Coronary artery (tissue), 2 donors: ENCODE measurements at places on chromosomes 3 and 15.

GRCh38 chr15:101702077-101702476 lies 22.2 kb downstream of the TARS3 start:
- DNase-seq = no peak

DNA sequence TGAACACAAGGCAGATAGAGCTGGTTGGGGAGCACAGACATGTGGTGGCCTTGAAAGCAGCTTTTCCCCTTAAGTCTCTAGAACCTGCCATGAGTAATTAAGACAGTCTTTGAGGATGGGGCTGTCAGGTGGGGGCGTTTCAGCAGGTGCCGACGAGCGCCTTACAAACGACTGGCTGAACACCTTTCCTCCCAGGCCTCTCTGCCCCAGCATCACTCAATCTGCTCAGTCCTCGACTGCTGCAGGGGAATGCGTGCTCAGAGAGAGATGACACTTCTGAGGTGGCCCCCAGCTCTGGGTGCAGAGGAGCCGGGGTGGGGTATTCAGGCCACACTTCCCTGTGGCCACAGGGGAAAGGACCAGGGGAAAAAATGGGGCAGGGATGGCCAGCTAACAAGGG lies 8.1 kb upstream of the NCKIPSD start:
- no peak for DNase-seq

DNA sequence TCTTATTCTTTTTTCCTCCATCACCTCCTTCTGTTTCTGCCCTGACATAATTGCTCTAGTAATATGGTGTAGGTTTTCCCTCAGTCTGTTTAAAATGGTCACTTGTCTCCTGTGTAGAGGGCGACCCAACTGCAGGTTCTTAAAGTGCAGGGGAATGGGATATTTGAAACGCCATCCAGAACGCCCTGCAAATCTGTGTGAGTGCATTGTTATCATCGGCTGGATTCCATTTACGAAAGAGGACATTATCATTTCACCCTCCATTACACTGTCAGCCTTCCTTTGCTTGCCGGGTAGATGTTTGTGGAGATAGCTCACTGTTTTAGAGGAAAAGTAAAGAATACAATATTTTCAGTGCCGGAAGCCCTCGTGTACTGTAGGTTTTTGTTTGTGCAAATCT lies 354.0 kb downstream of the LRTM1 start:
- DNase-seq = no peak

DNA sequence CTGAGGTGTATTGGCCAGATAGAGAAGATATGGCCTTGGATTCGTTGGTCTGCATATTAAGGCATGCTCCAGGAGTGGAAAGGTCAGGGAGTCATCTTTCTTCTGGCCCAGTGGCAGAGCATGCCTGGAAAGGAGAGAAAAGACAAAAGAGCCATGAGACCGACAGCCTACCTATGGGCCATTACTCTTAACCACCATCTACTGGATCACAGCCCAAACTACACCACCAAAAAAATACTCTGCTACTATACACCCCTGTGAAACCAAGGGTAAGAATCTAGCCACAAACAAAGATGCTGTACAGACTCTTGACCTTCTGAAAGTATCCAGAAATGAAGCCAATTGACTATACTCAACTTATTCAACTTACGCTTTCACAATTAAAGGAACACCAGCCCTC lies 96.1 kb upstream of the PLSCR5 start:
- DNase-seq = no peak

GRCh38 chr3:158295771-158296170 lies 185.9 kb downstream of the RSRC1 start:
- DNase-seq = no peak

GRCh38 chr3:3556078-3556477 lies 243.2 kb upstream of the LRRN1 start:
- no peak for DNase-seq

GRCh38 chr3:102441832-102442231 lies 7.0 kb downstream of the ZPLD1 start:
- no peak for DNase-seq

DNA sequence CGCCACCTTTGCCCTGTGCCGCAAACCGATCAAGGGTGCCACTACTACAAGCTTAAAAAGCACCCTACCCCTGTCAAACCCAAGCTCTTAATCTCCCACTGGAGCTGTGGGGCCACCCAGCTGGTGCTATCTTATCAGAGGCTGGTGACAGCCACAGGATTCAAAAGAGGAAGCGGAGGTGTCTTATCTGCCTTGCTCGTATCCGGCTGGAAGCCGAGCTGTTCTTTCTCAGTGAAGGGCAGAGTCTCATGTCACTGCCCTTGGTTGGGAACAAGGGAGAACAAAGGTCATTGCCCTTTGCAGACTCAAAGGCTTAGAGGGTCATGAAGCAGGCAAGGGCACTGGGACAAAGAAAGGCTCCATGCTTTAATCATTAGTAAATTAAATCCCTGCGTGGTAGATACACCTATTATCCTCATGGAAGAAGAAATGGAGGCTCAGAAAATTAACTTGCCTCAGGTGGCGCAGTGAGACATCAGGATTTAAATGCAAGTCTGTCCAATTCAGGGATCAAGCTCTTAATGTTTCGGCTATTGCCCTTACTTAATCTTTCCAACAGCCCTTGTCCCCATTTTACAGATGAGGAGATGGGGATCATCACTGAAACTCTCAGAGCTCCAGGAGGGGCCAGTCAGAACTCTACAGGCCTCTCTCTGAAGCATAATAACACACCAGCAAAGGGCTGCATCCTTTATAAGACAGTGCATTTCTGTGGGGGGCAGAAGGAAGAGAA lies 360.0 kb upstream of the PROK2 start:
- DNase-seq = no peak

DNA sequence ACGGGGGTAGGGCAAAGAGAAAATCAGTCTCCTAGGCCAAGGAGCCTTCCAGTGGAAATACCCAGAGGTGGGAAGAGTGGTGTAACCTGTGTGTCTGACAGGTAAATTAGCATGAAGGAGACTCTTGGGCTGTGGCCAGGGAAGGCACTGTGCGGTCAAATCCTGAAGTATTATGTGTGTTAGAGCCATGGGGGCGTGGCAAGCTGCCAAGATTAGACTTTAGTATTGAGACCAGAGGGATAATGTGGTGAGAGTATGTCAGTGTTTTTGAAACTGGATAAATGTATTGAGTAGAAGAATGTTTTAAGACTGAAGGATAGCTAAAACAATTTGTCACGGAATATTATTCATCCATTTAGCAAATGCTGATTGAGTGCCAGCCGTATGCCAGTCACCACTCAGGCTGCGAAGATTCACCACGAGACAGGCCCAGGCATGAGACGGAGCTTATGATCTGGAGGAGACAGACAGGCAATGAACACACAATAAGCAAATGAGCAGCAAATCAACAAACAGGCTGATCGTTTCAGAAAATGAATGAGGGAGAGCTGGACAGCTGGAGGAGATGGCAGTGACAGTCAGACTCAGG lies 445.9 kb downstream of the MCTP2 start:
- DNase-seq = no peak

DNA sequence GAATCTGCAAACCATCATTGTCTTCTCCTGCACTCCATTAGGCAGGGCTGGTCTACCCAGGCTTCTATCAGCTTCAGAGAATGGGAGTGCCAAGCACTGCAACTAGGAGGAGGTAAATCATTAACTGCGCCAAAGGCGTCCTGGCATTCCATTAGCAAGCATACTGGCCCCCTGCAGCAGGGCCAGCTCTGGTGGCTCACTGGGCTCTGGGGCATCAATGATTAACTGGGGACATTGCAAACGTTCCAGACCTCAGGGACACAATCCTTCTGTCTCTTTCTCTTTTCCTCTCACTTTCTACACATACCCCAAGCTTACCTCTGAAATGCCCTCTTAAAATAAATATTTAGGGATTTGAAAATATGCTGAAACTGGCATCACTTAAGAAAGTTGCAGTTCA lies 129.0 kb downstream of the MYLK start:
- no peak for DNase-seq

GRCh38 chr3:185112186-185112585 lies 40.7 kb downstream of the C3orf70 start:
- DNase-seq = no peak

DNA sequence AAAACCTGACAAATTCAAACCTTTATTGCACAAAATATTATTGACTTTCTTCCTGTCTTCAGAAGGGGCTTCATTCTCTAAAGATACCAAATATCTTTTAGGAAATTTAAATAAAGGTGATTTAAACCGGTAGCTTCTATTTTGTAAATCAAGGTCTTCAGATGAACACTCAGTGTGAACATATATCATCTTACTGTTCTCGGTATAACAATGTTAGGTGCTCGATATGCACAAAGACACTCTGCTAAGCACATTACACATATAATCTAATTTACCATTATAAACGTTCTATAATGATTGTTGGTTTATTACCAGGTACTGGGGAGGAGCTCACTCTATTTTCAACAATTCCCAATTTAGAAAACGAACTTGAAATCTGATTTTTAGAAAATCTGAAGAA lies 225.4 kb upstream of the AZI2 start:
- DNase-seq = no peak

DNA sequence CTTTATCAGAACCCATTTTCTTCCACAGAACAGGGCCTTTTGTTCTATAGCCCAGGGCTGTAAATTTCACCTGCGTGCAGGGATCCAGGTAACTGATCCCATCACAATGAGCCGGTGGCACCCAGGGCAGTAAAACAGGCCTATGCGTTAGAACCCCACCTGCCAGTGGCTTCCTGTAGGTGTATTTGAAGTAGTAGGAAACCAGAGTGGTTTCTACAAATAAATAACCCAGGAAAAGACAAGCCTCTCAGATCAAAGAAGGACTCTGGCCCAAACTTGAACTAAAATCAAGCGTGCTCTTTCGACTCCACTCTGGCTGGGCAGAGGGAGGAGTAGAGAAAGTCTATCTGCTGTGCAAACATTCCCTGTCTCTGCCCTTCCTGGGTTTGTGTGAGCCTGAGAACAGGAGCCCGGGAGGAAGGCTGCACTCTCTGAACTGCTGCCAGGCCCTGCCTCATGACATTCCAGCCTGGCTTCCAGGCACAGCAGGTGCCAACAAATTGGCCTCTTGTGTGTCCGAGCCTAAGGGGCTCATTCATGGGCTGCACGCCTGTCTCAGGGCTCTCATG lies 77.7 kb downstream of the CEMIP start:
- no peak for DNase-seq

DNA sequence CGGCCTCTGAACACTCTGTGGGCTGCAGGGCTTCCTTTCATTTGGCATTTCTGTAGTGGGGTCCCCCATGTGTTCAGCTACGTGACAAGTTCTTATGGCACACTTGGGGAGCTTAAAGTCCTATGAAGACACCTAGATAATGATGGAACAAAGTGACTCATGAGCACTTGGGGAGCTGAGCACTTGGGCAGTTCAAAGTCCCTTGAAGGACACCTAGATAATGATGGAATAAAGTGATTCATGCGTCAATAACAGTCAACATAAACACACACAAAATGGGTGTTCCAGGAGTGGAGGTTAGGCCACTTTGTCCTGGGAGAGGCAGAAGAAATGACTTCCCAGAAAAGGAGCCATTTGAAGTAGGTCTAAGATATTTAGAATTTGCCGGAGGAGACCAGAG lies 66.6 kb downstream of the LDHAL6B start:
- no peak for DNase-seq

DNA sequence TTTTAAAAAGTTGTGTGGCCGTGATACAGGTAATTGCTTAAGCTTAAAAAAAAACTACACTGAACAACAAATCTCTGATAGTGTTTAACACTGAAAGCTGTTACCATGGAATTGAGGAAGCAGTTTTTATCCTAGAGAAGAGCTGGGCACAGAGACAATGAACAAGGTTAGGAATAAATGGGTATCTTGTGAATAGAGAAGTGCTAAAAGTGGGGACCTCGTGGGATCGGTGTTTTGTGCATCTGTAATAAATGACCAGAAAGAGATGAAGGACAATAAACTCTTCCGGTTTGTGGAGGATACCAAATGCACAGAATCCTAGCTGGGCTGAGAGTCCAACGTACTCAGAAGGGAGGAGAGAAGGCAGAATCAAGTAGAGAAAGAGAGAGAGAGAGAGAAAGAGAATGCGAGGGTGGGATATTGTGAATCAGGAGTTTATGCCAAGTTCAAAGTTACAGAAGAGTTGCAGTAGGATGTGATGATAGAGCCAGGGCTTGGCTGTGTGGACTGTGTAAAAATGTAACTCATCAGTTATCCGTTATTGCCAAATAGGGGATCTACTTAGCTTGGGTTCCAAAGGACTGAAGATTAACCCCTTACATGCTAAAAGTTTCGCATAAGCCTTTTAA lies 148.9 kb downstream of the IL20RB start:
- DNase-seq = no peak

DNA sequence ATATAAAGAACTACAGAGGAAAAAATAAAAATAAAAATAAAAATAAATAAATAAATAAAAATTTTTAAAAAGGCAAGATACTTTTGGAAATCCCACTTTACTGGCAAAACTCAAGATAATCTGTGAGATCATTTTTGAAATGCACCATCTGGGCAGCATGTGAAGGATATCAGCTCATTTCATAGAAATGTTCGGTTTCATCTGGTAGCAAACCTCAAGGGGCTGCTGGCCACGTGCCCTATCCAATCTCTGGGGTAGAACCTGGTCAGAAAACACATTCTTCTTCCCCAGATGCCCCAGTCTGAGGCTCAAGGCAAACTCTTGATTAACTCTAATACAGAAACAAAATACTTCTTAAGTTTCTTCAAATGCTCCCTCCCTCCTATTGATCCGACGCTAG lies 166.0 kb downstream of the FMN1 start:
- no peak for DNase-seq

DNA sequence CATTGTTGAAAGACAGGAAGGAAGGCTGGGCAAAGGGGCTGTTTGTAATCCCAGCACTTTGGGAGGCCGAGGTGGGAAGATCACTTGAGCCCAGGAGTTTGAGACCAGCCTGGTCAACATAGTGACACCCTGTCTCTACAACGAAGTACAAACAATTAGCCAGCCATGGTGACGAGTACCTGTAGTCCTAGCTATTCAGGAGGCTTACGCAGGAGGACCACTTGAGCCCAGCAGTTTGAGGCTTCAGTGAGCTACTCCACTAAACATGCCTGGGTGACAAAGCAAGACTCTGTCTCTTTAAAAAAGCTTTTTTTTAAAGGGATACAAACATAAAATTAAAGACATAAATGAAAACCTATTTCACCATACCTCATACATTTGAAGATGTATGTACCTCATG lies 11.1 kb downstream of the SERP1 start:
- DNase-seq = no peak

DNA sequence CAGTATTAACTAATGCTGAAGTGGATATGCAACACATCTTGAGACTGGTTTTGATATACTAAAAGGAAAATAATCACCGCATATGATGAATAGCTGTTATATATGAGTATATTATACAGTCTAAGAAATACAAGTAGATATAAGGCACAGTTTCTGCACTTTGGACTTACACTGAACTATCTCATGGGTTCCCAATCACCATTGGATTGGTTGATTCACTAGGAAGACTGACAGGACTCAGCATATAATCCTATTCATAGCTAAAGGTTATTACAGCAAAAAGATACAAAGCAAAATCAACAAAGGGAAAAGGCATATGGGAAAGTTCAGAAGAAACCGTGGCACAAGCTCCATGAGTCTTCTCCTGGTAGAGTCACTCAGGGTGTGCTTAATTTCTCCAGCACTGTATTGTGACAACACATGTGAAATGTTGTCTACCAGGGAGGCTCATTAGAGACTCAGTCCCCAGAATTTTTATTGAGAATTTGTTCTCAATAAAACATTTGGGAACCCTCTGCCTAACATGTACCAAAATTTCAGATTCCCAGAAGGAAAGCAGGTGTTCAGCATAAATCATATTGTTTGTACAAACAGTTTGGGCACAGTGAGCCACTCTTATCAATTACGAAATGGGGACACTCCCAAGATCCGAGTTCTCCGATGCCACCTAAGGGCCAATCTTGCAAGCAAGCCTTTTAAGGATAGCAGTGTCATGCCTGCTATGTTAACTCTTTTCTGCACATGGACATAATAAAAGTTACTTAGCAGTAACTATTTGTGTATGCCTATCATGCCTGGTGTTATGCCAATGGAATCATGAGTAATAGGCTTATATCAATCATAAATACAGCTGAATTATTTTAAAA lies 26.8 kb downstream of the CMC1 start:
- DNase-seq = no peak
